Stimulated activated CD4-positive, alpha-beta T cell treated with anti-CD3 and anti-CD28 coated beads, Interleukin-1b, Interleukin-23, amount 100 ng/mL, for 1 hour (primary cell): ENCODE measurements at places on chromosomes 3 and 15.

DNA sequence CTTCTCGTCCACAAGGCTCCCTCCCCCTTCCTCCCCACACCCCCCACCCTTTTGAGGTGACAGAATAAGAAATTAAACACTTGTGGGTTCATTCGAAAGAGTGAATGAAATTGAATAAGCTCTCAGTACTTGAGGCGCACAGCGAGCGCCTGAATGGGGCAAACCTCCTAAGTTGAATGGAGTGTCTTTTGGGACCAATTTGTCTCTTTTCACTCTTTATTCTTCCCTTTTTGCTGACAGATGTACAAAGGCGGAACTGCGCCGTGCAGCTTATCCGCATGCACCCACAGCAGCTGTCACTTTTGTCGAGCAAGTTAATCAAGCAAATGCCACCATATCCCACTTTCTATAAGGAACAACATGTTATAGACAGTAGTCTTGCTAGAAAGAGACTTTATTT lies 47.9 kb upstream of the FEZF2 start:
- DNase-seq = no peak

DNA sequence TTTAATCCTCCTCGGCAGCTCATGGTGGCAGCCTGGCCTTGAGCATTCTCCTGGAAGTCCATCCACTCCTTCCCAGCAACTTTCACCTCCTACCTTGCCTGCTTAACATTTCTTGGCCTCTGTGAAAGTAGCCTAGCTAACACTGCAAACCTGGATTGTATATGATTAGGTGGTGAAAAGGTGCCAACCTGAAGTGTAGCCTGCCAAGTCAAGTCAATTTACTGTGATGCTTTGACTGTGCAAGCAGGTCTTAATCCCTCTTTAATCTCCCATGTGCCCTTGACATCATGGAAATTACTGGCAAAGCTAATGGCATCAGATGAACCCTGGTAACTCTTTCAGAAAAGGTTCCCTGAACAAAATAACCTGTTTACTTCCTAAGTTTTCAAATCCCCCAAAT lies 169.7 kb upstream of the NR2F2 start:
- DNase-seq = no peak

DNA sequence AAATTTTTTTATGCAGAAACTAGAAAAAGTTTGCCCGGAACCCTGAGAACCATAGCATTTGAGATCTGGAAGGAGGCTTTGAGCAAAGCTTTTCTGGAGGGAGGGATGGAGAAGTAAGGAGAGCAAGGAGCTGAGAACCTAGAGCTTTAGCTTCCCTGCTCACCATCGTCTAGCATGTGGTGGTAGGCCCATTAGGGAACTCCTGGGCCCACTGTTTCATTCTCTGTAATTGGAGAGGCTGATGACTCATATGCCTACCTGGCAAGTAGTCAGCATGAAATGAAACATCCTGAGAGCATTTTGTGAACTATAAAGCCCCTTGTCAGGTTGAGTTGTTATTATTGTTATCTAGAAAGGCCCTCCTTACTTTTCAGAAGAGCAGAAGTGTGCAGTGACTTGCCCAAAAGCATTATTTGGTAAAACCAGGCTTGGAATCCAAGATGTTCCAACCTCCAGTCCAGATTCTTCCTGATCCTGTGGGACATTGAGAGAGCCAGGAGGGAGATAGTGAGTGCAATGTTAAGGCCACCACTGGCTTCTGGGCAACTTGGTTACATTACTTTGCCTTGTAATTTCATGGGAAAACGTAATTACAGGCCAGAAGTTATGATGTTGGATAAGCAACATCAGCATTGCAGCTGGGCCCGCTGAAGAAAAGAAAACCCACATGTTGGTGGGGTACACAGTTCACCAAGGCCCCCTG lies 104.5 kb upstream of the BFSP2 start:
- DNase-seq = no peak

DNA sequence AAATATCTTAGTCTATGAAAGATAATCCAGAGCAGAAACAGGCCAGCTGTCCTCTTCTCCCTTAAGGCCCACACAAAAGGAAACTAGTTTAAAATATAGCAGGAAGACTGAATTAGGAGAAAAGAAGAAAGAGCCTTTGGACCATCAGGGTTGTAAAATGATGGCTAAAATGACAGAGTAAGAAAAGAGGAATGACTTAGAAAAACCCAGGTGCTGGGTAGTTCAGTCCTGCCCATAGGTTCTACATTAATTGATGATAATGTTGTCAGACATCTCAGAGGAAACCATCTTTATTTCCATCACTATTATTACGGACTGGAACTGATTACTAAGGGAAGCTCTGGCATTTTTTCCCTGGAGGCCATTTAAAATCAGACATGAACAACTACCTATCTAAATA lies 142.8 kb upstream of the STT3B start:
- no peak for DNase-seq

- DNase-seq = no peak
Measured at GRCh38 chr3:77541203-77541922, 501.5 kb downstream of the ROBO2 start.

DNA sequence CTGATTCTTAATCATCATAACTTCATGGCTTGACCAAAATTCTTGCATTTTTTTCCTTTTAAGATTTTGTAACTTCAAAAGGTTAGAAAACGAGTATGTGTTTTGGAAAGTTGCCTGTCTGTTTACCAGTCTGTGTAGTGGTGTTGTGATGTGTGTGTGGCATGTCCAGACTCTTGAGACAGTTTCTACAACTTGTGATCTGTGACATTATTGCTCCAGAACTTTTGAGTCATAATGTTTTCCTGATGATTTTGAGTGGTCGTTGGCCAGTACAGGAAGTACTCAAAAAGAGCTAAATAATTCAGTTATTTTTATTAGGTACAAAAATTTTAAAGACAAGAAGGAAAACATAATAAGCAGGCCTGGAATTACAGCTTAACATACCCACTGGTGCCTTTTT lies 229.0 kb upstream of the C2CD4B start:
- DNase-seq = no peak

DNA sequence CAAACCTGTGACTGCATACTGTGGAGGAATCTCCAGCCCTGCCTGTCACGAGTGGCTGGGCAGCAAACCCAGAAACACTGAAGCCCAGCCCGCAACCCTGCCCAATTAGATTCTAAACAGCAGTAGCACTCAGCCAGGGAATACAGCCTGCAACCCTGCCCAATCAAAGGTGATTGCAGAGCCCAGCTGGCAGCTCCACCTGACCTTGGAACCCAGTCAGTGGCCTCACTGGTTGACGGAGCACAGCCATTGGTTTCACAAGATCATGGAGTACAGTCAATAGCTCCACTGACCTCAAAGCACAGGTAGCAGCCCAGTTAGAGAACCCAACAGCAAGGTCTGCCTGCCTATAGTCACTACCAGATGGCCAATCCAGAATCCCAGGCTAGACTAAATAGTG lies 35.2 kb upstream of the MYLK start:
- DNase-seq = no peak

DNA sequence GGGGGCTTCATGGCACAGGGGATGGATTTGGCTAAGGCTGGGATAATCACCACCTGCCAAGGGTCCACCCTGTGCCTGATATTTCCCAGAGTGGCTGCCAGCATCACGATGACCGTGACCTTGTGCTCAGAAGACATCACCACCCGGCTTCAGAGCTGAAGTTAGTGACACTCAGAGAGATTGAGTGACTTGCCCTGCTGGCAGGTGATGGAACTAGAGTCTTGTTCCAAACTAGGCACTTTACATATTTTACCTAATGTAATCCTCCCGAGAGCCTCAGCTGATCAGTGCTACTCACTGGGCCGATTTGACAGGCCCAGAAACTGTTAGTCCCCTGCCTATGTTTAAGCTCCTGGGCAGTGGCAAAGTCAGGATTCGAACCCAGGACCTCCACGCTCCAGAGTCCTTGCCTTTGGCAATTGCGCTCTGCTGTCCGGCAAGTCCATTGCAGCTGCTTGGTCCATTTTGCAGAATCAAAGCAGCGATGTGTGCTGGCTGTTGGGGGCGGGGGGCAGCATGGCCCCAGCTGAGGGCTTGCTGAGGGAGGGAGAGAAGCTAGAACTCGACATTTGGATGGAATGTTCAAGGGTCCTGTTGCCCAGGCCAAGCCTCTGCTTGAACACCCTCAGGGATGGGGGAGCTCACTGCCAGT lies 74.8 kb upstream of the GATA2 start:
- no peak for DNase-seq

- no peak for DNase-seq
Measured at GRCh38 chr3:120437559-120437958, 13.2 kb downstream of the FSTL1 start.
